Stimulated activated CD8-positive, alpha-beta memory T cell treated with anti-CD3 and anti-CD28 coated beads, Interleukin-7, amount 100 ng/mL, for 1 hour (primary cell): ENCODE measurements at places on chromosomes 4 and X.

- DNase-seq = no peak
Observed at GRCh38 chr4:143338313-143338712, 1.6 kb downstream of the GAB1 start.

DNA sequence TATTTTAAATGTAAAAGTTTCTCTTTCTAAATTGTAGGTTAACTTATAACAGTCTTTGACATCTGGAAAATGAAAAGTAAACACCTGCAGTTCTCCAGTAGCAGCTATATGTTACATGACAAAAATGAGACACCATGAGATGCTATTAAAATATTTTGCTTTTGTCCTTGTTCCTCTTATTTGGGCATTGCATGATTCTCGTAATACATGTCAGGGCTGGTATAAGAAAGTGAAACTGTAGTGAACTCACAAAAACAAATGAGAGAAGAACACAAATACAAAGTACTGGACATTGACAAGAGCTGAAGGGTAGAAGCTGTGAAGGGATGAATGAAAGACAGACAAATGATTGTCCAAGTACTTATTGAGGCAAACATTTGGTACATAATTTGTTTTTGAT is 9.0 kb downstream of the GK2 start:
- DNase-seq = no peak

- DNase-seq = no peak
Observed at GRCh38 chrX:115388879-115389278, 99.4 kb downstream of the LUZP4 start.

DNA sequence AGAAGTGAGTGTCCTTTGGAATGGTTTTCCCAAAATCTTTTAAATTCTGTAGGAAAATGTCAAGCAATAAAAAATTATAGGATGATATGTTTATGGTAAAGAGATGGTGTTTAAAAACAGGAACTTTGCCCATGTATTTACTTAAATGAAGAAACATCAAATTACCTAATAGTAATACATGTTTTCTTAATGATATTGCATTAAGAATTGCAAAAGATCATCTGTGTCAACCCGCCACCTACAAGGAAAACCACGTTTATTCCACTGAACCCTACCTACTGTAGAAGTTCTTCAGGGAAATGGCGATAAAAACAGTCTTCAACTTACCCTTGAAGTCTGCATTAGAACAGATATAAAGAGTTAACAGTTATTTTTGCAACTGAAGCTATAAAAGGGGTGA is 67.2 kb upstream of the NDP start:
- DNase-seq = no peak

DNA sequence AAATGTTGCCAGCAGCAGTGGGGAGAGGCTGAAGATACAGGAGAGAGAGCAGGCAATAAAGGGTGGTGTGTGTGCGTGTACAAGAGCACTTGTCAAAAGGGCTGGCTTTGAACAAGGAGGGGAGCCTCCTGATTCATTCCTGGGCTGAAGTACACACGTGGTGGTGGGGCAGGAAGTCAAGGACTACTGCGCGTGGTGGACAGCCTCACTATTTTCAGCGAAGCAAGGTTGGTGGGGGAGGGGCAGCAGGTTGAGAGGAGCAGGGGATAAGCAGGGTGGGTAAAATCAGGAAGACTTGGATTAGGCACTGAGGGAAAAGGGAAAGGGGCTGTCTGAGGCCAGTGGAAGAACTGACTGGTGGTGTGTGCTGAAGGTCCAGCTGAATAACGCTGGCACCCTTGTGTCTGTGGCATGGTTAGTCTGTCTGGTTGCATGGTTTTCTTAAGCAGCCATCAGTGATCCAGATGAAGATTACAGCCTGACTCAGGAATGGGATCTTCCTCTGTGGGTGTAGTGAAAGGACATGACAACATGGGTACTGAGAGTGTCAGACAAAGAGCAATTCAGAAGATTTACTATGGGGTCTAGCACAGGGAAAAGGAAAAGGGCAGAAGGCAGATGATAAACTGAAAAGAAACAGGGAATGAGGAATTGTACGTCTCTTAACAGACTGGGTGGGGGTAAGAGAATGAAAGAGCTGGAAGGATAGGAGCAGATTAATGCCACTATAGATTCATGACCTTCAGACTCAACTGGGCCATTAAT is 149.8 kb downstream of the CHM start:
- no peak for DNase-seq

GRCh38 chrX:3184176-3184930 is 143.1 kb downstream of the ARSF start:
- DNase-seq = no peak

- DNase-seq = no peak
Observed at GRCh38 chr4:80307774-80308465, 27.6 kb upstream of the CFAP299 start.

DNA sequence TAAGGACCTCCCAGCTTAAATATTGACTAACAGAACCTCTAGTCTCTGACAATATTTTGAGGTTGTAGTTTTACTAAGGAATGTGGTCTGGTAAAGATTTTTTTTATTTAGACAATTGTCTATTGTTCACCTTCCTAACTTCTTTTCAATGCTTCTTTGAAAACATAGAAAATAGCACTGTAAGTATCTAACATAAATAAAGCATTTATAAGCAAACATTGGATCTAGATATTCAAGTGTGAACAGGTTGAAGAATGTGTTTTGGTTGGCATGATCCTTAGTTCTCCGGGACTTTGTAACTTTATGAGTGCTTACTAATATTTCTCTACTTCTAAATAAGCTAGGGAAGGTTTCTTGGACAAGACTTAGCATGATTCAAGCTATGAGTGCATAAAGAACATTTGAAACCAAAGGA is 285.4 kb upstream of the ARSJ start:
- no peak for DNase-seq

DNA sequence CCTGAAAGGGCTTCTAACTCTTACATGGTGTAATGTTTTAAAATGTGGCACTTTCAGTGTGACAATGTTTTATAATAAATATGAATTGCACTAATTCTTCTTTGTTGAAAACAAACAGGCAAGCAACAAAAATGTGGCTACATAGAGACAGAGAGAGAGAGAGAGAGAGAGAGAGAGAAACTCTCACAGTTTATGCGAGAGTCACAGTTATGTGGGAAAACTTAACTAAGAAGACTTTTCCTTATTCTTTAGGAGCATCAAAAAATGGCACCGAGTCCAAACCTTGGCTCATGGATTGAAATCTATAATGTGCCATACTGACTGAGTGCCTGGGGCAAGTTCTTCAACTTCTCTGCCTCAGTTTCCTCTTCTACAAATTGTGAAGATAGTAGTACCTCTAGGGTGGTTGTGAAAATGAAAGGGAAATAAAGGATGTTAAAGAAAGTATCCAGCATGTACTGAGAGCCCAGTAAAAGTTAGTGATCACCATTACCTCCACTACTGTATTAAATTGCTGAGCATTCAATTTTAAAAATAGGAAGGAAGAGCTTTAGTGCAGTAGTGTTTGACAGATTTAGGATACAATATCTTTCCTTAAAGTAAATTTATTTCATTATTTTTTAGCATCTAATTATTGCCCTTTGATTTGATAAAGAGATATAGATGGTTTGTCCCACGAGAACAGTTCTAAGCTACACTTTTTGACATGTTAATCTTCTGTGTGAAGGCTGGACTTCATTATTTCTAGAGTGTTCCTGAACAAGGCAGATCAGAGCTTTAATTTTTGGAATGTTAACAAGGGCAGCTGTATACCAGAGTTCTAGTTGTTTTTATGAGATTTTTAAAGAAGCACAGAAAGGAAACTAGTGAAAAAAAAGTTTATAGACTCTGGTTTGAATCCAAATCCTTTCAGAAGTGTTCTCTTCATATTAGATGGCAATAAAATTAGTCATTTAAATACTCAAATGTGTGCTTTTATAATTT is 187.5 kb upstream of the ANK2 start:
- DNase-seq = no peak

DNA sequence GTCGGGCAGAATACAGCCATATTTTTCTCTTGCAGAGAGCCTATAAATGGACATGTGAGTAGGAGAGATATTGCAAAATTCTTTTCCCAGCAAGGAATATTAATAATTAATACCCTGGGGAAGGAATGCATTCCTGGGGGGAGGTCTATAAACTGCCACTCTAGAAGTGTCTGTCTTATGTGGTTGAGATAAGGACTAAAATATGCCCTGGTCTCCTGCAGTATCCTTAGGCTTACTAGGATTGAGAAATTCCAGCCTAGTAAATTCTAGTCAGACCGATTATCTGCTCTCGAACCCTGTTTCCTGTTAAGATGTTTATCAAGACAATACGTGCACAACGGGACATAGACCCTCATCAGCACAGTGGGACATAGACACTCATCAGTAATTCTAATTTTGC is 872.6 kb downstream of the FSTL5 start:
- DNase-seq = no peak

GRCh38 chr4:121164291-121164690 is at the start of gene TNIP3:
Gene TNIP3, minus strand, starts transcription at chr4:121164321. Its CDS starts 196 bp downstream, at chr4:121164125.
- DNase-seq = no peak

GRCh38 chr4:5894266-5894665 is 1.4 kb upstream of the CRMP1 start:
- no peak for DNase-seq

DNA sequence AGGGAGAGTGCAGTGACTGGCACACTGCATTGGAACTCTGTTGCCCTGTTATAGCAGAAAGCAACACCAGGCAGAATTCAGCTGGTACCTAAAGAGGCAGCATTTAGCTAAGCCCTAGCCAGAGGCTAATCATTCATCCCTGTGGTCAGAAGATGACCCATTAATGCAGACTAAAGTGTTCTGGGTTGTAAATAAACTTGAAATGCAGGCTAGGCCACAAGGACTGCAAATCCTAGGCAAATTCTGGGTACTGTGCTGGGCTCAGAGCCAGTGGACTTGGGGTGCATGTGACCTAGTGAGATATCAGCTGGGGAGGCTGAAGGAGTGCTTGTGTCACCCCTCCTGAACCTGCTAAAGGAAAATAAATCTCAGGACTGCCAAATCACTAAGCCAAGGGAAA is 91.2 kb downstream of the LPAR4 start:
- no peak for DNase-seq

DNA sequence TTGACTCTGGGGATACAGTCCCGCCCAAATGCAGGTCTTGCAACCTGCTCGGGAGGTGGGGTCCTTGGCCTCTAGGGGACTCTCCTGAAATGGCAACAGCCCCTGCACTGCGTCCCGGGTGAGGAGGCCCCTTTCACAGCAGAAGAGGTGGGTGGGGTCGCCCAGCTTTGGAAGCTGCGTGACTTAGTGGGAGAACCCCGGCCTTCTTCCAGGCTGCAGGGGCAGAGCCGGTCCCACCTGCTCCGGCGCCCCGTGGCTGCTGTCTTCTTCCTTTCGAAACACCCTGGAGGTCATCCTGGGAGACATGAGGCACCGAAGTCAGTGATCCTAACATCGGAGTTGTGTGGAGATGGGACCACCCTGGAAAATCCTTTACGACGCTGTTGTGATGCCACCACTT is 103.7 kb upstream of the ADRA2C start:
- no peak for DNase-seq

DNA sequence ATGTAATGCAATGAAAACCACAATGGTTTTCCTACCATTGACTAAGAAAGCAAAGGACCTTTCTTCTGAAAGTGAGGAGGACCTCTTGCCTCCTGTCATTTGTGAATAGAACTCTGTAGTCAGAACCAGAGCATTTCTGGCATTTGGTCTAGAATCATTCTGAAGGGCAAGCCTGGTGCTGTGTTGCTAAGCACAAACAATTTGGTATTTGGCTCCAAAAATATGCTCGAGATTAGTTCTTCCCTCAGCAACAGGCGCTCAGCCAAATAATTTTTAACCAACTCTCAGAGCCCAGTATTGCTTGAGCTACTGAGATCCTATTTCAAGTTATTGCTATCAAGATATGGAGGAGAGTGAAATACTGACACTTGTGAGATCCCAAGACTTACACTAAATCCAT is 71.0 kb downstream of the SNCA start:
- DNase-seq = no peak
